ENCODE measurements at places on chromosomes 7 and 10.

DNA sequence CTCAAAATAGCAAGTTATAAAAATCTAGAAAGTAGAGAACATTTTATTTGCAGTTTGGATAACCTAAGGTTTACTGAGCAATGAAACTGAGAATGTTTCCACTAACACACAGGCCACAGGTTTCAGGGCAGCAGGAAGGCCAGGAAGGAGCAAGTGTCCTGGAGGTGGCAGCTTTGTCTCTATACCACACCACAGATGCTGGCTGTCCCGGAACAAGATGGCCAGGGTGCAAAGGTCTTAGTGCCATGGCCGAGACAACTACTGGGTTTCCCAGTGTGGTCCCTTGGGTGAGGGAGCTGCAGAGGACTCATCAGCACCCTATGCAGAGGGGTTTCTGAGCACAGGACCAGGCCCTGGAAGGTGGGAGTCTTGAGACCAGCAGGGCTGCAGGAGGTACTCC lies 92.0 kb downstream of the CTBP2 start:
- DNase-seq: no peak

DNA sequence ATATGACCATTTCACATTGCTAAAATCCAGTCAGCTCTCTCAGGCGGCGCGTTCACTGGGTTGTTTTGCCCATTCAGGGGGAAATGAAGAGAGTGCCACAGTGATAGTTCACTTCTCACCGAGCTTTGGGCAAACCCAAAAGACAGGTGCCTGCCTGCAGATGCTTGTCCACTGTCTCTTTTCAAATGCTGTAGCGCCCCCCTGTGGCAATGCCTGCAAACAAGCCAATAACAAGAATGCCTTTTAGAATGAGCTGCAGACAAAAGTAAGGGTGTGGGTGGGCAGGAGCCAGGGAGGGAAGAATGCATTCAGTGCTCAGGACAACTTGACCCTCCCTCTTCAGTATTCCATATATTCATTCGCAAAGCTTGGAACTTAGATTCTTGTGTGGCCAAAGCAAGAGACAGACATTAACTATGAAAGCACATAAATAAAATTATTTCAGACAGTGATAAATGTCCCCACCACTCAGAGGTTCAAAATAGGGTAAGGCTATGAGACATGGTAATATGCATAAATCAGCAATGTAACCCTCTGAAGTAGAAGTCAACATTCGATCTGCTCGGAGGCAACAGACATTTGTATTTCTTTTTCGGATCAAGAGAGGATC lies 86.9 kb downstream of the JAZF1 start:
- DNase-seq: peak; percentile 71

DNA sequence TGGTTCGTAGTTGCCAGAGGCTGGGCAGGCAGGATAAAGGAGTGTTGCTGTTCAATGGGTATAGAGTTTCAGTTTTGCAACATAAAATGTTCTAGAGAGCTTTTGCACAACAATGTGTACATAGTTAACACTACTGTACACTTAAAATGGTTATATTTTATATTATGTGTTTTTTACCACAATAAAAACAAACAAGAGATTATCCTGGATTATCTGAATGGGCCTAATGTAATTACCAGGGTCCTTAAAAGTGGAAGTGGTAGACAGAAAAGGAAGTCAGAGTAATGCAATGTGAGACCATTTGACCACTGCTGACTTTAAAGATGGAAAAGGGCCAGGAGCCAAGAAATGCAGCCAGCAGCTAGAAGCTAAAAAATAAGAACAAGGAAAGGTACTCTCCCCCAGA lies 159.7 kb downstream of the SGMS1 start:
- no peak for DNase-seq

- DNase-seq: no peak
Observed at GRCh38 chr7:2393706-2394105, 9.7 kb upstream of the CHST12 start.

DNA sequence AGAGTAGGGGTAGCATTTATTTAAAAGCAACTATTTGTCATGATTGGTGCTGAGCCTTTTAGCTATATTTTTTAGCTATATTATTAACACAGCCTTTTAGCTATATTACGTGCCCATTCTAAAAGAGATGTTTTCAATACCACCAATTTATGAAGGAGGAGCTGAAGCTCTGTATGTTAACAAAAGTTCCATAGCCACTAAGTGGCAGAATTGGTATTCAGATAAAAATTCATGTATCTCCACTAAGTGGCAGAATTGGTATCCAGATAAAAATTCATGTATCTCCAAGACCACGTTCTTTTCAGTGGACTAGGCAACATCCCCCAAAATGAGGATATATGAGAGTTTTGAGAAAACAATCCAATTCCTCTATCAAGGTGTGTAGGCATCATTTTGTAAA lies 268.6 kb downstream of the HGF start:
- no peak for DNase-seq

DNA sequence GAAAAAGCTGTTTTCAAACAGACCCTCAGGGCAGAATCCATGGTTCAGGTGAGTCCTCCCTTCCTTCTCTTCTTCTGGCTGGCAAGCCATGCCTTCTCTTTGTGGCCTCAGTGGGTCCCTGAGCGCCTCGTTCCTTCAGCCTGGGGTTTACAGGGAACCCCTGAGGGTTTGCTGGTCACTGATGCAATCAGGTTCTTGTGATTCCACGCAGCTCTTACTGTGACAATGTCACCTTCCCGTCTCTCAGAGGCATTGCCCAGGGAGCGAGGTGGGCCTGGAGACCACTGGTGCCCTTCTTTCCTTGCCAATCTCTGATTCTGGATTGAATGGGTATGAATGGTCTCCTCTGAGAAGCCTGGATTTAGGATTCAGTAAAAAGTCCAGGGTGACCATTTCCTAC lies 132.2 kb downstream of the ADARB2 start:
- DNase-seq: no peak

- DNase-seq: no peak
Observed at GRCh38 chr10:60003651-60004523, 97.5 kb upstream of the CCDC6 start.

GRCh38 chr10:89857431-89858042 lies 156.1 kb downstream of the KIF20B start:
- no peak for DNase-seq

DNA sequence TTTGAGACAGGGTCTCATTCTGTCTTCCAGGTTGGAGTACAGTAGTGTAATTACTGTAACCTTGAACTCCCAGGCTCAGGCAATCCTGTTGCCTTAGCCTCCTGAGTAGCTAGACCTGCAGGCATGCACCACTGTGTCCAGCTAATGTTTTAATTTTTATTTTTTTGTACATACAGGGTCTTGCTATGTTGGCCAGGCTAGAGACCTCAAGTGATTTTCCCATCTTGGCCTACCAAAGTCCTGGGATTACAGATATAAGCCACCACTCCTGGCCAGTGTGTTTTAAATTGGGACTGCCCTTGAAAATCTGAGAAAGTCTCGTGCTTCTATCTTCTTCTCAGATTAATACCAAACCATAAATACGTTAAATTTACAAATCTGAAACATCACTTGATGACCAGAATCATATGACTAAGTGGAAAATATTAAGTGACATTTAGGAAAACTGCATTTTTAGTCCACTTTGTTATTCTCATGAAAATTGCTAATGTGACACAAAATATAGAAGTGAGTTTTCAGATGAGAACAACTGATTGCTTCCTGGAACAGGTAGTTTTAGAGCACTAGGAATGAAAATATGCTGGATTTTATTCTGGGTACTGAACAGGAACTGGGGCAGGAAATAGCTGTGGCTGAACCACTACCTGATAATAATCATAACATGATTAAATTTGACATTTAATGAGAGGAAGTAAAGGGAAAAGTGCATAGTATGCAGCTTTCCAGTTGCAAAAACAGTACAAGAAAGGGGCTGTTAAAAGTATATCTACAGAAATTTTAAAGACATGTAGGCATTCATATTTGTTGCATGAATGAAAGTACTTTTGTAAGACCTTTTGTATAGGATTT lies 4.2 kb downstream of the PHTF2 start:
- no peak for DNase-seq

GRCh38 chr10:19728376-19728775 lies 87.9 kb upstream of the PLXDC2 start:
- no peak for DNase-seq

DNA sequence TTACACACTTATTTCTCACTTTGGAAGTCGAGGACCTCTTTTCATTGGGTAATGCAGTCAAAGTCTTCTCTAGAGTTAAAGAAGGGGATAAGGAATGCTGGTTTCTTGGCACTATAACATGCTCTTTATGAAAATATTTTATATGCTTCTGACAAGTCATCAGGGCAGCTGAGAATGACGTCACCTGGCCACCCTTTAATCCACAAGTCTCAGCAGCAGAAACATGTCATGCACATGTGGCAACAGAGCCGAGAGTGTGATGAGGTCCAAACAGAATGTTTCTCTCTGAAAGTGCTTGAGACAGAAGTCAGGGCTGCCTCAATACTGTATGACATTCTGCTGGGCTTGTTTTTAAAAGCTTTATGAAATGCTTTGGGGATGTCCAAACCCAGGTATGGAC lies 63.5 kb upstream of the C10orf90 start:
- DNase-seq: no peak

DNA sequence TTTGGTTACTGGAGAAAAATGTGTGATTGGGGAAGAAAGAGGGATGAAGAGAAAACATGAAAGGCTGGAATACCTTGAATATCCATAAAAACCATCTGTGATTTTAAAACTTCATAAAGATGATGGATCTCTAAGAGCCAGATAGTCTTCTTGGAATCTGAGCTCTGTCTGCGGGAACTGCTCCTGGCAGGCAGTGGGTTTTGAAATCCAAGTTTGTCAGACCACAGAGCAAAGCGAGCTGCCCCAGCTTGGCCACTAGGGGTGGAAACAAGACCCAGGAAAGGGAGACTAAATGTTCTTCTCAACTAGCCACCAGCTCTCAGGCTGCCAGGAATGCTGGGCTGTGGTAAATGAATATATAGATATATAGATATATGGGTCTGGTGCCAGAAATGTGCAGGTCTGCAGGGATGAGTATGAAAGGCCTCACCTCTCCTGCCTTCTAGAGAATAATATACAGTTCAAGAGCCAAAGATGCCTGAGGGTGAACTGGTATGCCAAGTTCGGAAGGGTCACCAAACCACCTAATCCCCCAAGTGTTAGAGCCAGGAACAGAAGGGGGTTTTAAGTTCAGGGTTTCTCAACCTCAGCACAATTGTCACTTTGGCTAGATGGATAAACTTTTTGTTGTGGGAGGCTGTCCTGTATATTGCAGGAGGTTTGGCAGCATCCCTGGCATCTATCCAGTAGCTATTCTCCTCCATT lies 208.8 kb downstream of the KCNMA1 start:
- DNase-seq: no peak

DNA sequence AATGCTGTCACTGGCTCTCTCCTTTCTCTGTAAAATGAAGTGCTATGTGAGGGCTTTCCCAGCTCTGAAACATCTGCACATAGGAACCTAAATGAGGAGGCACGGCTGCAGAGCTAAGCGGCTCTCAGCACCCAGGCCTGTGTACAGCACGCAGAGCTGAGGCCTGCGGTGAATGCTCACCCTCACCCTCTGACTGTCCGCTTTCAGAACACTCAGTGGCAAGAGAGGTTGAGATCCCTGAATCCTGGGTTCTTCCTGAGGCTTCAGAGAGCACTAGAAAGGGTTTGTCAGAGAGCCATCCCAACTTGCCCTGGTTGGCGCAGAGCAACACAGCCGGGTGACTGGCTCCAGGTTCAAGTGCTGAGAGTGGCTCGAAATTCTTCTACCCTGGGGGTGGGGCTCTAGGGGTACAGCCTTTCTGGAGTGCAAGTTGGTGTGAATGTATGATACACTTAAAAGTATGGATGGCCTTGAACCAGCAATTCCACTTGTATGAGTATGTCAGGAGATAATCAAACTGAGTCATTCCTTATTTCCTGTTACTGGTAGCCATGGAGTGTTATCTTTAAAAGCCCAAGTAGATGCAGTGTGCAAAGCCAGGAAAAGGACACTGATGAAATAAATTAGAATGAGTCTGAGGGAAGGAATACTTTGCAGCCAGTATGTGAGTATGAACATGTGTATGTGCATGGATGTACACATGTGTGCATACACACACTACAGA lies 1.7 kb upstream of the CCDC201 start:
- no peak for DNase-seq

- DNase-seq: no peak
Observed at GRCh38 chr10:68137171-68137570, 27.9 kb downstream of the MYPN start.

GRCh38 chr10:74021248-74022055 lies 23.5 kb downstream of the VCL start:
- no peak for DNase-seq

DNA sequence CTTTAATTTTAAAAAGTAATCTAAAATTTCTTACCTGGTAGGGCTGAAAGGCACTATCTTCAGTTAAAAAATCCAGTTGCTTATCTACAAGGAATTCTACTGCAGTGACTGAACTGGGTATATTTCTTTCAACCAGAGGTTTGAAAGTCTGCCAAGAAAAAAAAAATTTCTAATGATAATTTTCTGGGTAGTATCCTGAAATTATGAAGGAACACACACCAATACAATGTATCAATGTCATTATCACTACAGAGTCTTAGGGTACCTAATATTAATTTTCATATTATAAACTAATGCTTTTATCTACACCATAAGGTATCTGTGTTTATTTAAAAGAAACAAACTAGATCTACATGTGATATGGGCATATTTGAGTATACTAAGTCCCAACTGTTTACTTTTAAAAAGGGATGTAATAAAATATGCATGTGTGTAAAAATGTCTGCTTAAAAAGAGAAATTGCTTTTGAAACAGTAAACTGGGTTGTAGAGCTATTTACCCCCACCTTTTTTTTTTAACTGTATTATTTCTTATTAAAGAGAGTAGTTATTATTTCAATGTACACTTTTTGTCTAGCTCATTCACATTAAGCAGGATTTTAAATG lies 131.6 kb downstream of the NRBF2 start:
- DNase-seq: no peak

GRCh38 chr10:113842171-113842570 lies 11.7 kb downstream of the DCLRE1A start:
- DNase-seq: no peak

DNA sequence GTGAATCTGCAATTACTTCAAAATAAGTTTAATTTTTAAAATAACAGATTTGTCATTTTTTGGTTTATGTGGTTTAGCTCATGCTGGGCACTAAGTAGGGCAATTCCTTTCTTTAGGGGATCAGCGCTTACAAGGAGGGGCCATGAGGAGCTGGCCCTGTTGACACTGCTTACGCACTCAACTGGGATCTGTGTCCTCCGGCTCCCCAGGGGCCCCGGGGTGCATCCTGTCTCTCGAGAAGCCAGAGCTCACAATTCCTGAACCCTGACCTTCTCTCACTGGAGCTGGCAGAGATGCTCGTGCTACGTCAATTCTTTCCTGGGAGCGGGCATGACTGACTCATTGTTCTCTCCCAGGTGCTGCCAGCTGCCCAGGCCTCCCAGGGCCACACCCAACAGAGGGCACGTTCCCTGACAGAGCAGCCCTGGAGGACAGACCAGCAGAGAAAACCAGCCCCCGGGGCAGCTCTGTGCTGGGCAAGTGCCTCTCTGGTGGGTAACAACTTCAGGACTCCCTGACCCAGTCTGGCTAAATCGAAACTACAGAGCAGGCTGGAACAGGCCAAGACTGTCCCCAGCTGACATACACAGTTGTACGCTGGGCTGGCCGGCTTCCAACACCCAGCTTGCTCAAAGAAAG lies 36.8 kb downstream of the CTBP2 start:
- DNase-seq: no peak

GRCh38 chr10:20157314-20157713 lies 341.1 kb downstream of the PLXDC2 start:
- no peak for DNase-seq

All from activated naive CD8-positive, alpha-beta T cell treated with anti-CD3 and anti-CD28 coated beads, Interleukin-2, amount 50 U/mL, for 24 hours (primary cell).